Naive B cell (primary cell): ENCODE measurements at places on chromosomes 7 and 10.

GRCh38 chr7:24401628-24402593 is 117.9 kb downstream of the NPY start:
- H3K27ac ChIP-seq, result no peak overlapping the region
- no peaks in the 10 kb centered on the region for H3K27me3 ChIP-seq
- peaks cover 13% of the 10 kb centered on the region for H3K4me1 ChIP-seq
- H3K4me3 ChIP-seq, result no peak overlapping the region
- peak; percentile 9 for DNase-seq

DNA sequence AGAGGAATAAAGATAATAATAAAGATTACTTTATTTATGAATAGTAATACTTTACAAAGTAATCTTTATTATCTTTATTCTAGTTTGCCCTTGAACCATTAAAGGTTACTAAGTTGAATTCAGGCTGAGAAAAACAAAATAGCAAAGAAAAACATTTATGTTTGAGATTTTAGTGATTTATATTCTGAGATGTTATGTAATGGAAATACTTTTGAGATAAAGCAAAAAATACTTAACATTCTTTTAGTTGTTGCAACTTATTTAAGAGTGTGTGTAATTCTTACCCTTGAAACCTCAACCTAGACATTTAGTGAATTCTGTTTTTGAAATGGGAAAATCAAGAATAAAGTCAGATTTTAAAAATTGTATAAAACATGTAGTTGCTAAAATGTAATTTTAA is 40.0 kb downstream of the MINPP1 start:
- H3K36me3 ChIP-seq, result peaks cover 31% of the 10 kb centered on the region
- no peak for DNase-seq
- peaks cover 4% of the 10 kb centered on the region for H3K4me1 ChIP-seq
- no peak overlapping the region for H3K27ac ChIP-seq
- no peak overlapping the region for H3K4me3 ChIP-seq

- DNase-seq, result no peak
- H3K27ac ChIP-seq, result no peak overlapping the region
- no peaks in the 10 kb centered on the region for H3K4me1 ChIP-seq
- no peaks in the 10 kb centered on the region for H3K36me3 ChIP-seq
- H3K27me3 ChIP-seq, result peaks cover 8% of the 10 kb centered on the region
Observed at GRCh38 chr10:114754445-114755320, 66.9 kb upstream of the FHIP2A start.

- no peak overlapping the region for H3K4me3 ChIP-seq
- peaks cover 6% of the 10 kb centered on the region for H3K4me1 ChIP-seq
- H3K27me3 ChIP-seq, result no peaks in the 10 kb centered on the region
- H3K27ac ChIP-seq, result no peak overlapping the region
- H3K36me3 ChIP-seq, result no peaks in the 10 kb centered on the region
Observed at GRCh38 chr7:1856888-1857441, 186.9 kb downstream of the ELFN1 start.

DNA sequence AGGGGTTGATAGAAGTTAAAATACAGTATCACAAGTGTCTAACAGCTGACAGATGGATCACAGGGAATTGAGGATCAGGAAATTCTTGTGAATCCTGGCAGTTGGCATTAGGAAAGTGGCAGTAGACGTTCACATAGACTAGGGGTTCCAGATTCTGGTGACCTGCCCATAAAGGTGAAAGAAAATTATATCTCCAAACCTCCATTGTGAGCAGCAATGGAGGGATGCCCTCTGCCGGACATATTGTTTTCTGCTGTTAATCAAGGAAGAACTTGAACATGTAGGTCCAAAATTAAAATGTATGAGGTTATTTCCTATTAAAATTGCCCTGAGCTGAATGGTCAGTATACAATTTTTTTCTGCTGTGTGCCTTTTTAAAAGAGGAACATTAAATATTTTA is 5.1 kb downstream of the NME8 start:
- H3K4me1 ChIP-seq, result no peaks in the 10 kb centered on the region
- no peaks in the 10 kb centered on the region for H3K36me3 ChIP-seq
- no peak overlapping the region for H3K27ac ChIP-seq
- DNase-seq, result no peak
- H3K4me3 ChIP-seq, result no peak overlapping the region

DNA sequence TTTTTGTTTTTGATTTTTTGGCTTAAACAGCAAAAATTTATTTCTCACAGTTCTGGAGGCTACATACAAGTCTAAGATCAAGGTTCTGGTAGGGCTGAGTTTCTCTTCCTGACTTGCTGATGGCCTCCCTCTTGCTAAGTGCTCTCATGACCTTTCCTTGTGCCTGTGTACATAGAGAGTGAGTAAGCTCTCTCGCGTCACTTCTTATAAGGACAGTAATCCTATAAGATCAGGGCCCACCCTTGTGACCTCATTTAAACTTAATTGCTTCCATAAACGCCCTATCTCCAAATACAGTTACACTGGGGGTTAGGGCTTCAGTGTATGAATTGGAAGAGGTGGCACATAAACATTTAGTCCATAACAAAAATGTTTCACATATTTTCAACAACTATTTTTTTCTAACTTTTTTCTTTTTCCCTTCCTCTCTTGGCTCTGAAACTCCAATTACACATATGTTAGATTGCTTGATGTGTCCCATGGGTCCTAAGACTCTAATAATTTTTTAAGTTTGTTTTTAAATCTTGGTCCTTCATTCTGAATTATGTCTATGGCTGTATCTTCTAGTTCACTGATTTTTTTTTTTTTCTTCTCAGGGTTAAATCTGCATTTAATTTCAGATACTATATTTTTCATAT is 149.8 kb downstream of the HBP1 start:
- H3K27ac ChIP-seq, result no peak overlapping the region
- no peak for DNase-seq
- peaks cover 10% of the 10 kb centered on the region for H3K4me1 ChIP-seq
- peaks cover 19% of the 10 kb centered on the region for H3K36me3 ChIP-seq
- no peaks in the 10 kb centered on the region for H3K27me3 ChIP-seq

DNA sequence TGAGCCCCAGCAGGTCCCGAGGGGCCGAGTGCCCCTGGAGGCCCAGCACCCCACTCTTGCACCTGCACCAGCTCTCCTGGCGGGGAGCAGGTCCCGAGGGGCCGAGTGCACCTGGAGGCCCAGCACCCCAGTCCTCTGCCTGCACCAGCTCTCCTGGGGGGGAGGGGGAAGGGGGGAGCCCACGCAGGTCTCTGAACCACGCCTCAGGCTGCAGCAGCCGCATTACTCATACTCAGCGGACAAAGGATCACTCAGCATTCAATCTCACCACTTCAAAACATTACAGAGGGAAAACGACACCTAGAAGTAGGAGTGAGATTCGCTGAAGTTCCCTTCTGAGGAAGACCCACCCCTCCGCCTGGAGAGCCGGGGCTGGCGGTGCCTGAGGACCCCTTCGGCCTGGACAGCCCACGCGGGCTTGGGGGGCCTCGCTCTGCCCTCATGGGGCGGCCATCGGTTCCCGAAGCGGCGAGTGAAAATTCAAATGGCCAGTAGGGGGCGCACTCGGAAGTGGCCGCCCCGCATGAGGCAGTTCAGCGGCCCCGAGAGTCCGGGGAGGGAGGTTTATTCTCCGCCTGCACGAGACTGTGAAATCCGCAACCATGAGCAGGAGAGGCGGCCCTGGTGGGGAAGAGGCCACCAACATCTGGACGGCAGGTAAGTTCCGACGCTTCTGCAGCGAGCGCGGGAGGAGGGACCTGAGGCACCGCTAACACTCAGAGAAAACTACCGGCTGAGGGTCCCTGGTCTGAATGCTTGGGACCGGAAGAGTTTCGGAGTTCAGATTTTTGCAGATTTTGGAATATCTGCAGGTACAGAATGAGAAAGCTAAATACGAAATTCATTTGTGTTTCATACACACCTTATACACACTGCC is 1.1 kb upstream of the GPER1 start:
- peak overlapping the region; percentile 84 for H3K4me3 ChIP-seq
- peak; percentile 77 for DNase-seq
- peaks cover 7% of the 10 kb centered on the region for H3K27me3 ChIP-seq
- no peak overlapping the region for H3K27ac ChIP-seq

DNA sequence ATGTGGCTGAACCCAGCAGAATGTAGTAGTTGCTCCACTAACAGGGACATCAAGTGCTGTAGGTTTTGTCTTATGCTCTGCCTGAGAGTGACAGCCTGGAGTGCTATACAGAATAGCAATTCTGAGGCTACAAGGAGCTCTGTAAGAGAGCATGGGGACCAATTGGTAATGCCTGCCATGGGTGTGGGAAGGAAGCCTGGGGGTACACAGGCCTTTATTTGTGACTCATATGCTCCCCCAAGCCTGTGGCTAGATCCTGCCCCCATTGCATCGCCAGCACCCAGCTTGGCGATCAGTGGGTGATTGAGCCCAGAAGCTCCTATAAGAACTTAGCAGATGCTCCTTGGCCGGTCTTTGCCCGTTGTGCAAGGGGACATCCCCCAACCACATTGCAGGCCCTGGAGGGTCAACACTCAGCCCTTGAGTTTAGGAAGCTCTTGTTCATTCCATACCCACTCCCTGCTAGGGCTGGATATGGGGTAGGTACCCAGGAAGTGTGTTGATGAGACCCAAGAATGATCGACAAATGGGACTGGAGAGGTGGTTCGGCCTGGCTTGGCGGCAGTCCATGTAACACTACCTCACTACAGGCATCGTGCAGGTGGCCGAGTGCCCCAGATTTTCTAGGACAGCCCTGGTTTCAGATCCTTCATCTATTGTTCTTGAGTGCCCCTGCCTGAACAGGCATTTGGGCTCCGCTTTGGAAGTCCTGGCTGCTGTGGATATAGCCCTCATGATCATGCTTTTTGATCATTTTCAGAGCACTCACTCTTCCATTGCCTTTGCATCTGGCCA is 37.7 kb downstream of the ZMIZ1 start:
- peaks cover 23% of the 10 kb centered on the region for H3K27me3 ChIP-seq
- H3K4me1 ChIP-seq, result peaks cover 25% of the 10 kb centered on the region
- no peak overlapping the region for H3K4me3 ChIP-seq
- no peak for DNase-seq
- H3K27ac ChIP-seq, result no peak overlapping the region
- H3K36me3 ChIP-seq, result no peaks in the 10 kb centered on the region

DNA sequence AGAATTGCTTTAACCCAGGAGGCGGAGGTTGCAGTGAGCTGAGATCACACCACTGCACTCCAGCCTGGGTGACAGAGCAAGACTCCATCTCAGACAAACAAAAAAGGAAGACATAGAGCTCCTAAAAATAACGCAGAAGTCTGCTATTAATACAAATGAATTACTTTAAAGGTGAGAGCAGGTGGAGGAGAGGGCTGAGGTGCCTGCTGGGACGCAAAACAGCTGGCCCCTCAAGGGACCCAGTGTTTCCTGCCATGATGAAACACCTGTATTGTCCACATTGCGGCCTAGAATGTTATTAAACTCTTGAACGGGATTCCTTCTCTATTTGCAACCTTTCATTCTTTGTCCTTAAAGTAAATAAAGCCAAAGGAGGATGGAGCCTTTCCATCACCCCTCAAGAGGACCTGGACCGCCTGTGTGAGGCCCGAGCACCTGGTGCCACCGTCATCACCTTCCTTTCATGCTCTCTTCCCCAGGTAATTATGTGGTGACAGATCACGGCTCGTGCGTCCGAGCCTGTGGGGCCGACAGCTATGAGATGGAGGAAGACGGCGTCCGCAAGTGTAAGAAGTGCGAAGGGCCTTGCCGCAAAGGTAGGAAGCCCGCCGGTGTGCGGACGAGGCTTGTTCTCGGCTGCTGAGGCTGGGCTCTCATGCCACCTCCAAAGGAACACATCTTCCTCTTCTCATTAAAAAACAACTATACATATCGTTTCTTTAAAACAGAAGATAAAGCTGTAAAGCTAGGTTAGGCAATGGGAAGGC is 136.7 kb downstream of the EGFR start:
- no peak for DNase-seq
- H3K4me3 ChIP-seq, result no peak overlapping the region
- peaks cover 6% of the 10 kb centered on the region for H3K27me3 ChIP-seq
- H3K4me1 ChIP-seq, result no peaks in the 10 kb centered on the region
- no peaks in the 10 kb centered on the region for H3K36me3 ChIP-seq

GRCh38 chr10:123274306-123275135 is 120.3 kb downstream of the BUB3 start:
- DNase-seq, result no peak
- H3K27me3 ChIP-seq, result peaks cover 46% of the 10 kb centered on the region
- no peaks in the 10 kb centered on the region for H3K36me3 ChIP-seq
- H3K4me3 ChIP-seq, result no peak overlapping the region

DNA sequence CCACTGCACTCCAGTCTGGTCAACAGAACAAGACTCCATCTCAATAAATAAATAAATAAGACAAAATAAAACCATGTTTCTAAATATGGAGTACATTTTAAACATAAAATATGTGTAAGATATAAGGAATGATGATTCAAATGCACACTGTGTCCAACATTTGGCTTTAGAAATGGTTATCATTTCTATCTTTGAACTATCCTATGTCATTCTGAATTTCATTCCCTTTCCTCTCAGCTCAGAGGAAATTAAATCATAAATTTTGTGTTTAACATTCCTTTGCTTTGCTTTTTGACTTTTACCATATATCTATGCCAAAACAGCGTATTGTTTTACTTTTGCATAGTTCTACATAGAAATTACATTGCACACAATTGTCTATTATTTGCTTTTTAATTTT is 130.9 kb downstream of the GNAT3 start:
- H3K27ac ChIP-seq, result no peak overlapping the region
- H3K27me3 ChIP-seq, result no peaks in the 10 kb centered on the region
- H3K36me3 ChIP-seq, result no peaks in the 10 kb centered on the region

GRCh38 chr7:29143751-29144150 is 2.6 kb downstream of the CPVL start:
- H3K4me3 ChIP-seq, result no peak overlapping the region
- DNase-seq, result no peak
- H3K27ac ChIP-seq, result no peak overlapping the region
- H3K36me3 ChIP-seq, result no peaks in the 10 kb centered on the region
- peaks cover 64% of the 10 kb centered on the region for H3K27me3 ChIP-seq

GRCh38 chr7:97305589-97305988 is 188.1 kb downstream of the SDHAF3 start:
- H3K27me3 ChIP-seq, result no peaks in the 10 kb centered on the region
- H3K36me3 ChIP-seq, result no peaks in the 10 kb centered on the region
- H3K27ac ChIP-seq, result no peak overlapping the region
- no peak for DNase-seq
- no peak overlapping the region for H3K4me3 ChIP-seq

GRCh38 chr7:50834031-50834535 is 51.4 kb upstream of the GRB10 start:
- H3K4me3 ChIP-seq, result no peak overlapping the region
- no peaks in the 10 kb centered on the region for H3K4me1 ChIP-seq
- no peak for DNase-seq
- no peak overlapping the region for H3K27ac ChIP-seq
- H3K36me3 ChIP-seq, result no peaks in the 10 kb centered on the region
- peaks cover 10% of the 10 kb centered on the region for H3K27me3 ChIP-seq

GRCh38 chr10:118234683-118235082 is 107.4 kb downstream of the FAM204A start:
- no peak overlapping the region for H3K4me3 ChIP-seq
- no peak for DNase-seq
- H3K27ac ChIP-seq, result no peak overlapping the region
- peaks cover 37% of the 10 kb centered on the region for H3K27me3 ChIP-seq
- H3K36me3 ChIP-seq, result no peaks in the 10 kb centered on the region

DNA sequence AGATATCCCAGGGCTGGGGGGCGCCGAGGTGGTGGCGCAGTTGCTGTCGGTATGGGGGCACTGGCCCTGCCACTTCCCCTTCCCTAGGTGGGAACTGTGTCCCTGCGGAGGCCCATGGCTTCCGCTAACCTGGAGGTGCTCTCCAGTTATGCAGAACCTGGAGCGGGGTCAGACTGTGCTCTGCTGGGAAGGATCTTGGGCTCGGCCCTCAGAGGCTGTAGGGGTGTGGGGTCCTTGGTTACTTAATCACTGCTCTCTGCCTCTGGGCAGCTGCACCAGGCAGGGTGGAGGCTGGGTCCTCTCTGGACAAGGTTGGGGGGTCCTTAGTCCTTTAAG is 2.4 kb downstream of the BRI3 start:
- H3K27ac ChIP-seq, result no peak overlapping the region
- H3K4me1 ChIP-seq, result peaks cover 40% of the 10 kb centered on the region
- DNase-seq, result no peak
- H3K36me3 ChIP-seq, result no peaks in the 10 kb centered on the region
